ENCODE measurements at places on chromosomes 5 and 9. TPM values are rescaled to one million over a fixed set of nuclear protein-coding genes. Genes with fewer than 3 reads are reported as not detected.

Gene EDIL3
- 32.8 TPM for total RNA-seq

Gene LCN15
- total RNA-seq, result not detected

Gene S100Z
- total RNA-seq, result 1.2 TPM

Gene PGM5
- total RNA-seq, result 53.1 TPM

Gene BRD8
- total RNA-seq, result 54.5 TPM

Gene SETX
- total RNA-seq, result 56.8 TPM

Gene TAL2
- 0.98 TPM for total RNA-seq

Gene ARL14EPL
- total RNA-seq, result not detected

Gene RETREG1
- total RNA-seq, result 104 TPM

Gene INSYN2B
- total RNA-seq, result 0.28 TPM

Gene GAS1
- 8.2 TPM for total RNA-seq

Gene SOX30
- 0.09 TPM for total RNA-seq

Gene GLRA1
- not detected for total RNA-seq

Gene ENTREP1
- 8.6 TPM for total RNA-seq

Gene ZDHHC11B
- total RNA-seq, result 5.4 TPM

Gene GALT
- total RNA-seq, result 49.2 TPM

Gene FOXD4L5
- total RNA-seq, result 0.09 TPM

Gene ADAMTS16
- 7.5 TPM for total RNA-seq

Data from kidney (tissue), 22 donors.